ENCODE measurements at places on chromosomes 11 and 22.

- DNase-seq = no peak
Observed at GRCh38 chr22:24465566-24465965, 29.6 kb upstream of the UPB1 start.

DNA sequence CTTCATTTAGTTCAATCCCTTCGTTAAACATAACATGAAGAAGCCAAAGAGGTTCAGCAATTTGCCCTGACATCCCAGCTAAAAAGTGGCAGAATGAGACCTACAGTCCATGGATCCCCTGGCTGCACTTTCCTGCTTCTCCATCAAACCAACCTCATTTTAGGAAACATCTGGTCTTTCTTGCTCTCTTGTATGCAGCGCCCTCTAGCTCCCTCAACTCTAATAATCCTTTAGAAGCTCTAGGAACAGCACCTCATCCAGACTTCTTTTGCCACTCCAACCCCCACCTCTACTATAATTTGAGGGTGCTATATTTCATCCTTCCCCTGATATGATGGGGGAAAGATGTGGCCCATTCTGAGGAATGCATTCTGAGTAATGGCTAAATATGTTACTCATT is 7.4 kb downstream of the CNTF start:
- no peak for DNase-seq

GRCh38 chr11:117877120-117877784 is 794 bp upstream of the FXYD6 start:
- peak; percentile 24 for DNase-seq

DNA sequence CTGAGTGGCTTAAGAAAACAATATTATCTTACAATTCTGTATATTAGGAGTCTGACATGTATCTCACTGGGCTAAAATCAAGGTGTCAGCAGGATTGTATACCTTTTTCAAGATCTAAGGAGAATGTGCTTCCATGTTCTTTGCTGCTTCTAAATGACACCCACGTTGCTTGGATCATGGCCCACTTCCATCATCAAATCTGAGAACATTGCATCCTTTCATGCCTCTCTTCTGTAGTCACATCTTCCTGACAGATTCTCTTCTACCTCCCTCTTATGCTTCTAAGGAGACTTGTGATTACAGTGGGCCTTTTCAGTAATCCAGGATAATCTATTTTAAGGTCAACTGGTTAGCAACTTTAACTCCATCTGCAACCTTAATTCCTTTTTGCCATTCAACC is 499.4 kb downstream of the FAM181B start:
- DNase-seq = no peak

Data from NCI-H748 treated with DMSO at 0.1 percent for 48 hours (cell line).